ENCODE measurements at places on chromosomes 16 and 17. TPM values are rescaled to one million over a fixed set of nuclear protein-coding genes. Genes with fewer than 3 reads are reported as not detected.
A peak's percentile ranks its signal among the peaks of the same experiment; 100 is the strongest.

The CLEC10A gene
- total RNA-seq: 30.4 TPM

The GUCY2D gene
- total RNA-seq: not detected

The KRTAP2-1 gene
- not detected for total RNA-seq

The QPRT gene
- total RNA-seq: 30.4 TPM

The PPY gene
- total RNA-seq: not detected

The ARSG gene
- 9.8 TPM for total RNA-seq

The MYOCD gene
- 0.38 TPM for total RNA-seq

DNA sequence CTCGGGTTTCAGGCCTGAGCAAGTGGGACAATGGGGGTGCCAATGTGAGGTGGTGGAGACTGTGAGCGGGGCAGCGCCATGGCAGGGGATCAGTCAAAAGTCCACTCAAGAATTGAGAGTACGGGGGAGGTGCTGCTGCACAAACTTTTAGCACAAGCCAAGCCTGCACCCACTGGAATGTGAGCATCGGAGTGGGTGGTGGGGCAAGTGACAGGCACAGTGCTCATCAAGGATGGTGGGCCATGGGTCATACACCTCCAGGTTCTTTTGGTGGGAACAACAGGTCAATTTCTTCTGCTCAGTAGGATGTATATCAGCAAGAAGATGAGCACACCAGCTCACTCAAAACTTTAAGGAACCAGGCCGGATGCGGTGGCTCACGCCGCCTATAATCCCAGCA is 32.4 kb upstream of the PEMT start:
- no peak overlapping the region for H3K27ac ChIP-seq
- H3K27me3 ChIP-seq: peaks cover 4% of the 10 kb centered on the region
- no peak overlapping the region for H3K4me3 ChIP-seq
- H3K4me1 ChIP-seq: peaks cover 12% of the 10 kb centered on the region
- no peak for DNase-seq

GRCh38 chr17:40551879-40552768 is 13.1 kb downstream of the CCR7 start:
- no peak overlapping the region for H3K27ac ChIP-seq
- peaks cover 8% of the 10 kb centered on the region for H3K27me3 ChIP-seq
- DNase-seq: no peak
- no peak overlapping the region for H3K4me3 ChIP-seq
- peaks cover 25% of the 10 kb centered on the region for H3K4me1 ChIP-seq
- no peaks in the 10 kb centered on the region for H3K36me3 ChIP-seq

DNA sequence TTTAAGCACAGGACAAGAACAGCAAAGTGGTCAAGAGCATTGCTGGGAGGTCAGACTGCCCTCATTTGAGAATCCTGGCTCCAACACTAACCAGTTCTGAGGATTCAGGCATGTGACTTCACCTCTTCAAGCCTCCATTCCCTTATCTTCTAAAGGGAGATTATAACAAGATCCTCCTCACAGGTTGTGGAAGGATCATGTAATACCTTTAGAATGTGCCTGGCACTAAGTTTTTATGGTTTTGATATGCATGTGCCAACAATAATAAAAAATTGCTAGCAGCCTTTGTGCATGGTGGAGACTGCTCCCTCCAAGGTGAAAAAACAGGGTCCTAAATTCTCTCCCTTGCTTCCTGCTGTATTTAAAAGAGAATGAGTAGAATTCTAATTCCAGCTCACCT is 36.0 kb upstream of the ADAMTS18 start:
- H3K4me3 ChIP-seq: no peak overlapping the region
- no peak overlapping the region for H3K27ac ChIP-seq
- H3K36me3 ChIP-seq: no peaks in the 10 kb centered on the region
- no peaks in the 10 kb centered on the region for H3K4me1 ChIP-seq
- H3K27me3 ChIP-seq: no peaks in the 10 kb centered on the region
- no peak for DNase-seq

GRCh38 chr17:81701288-81702071 is 1.7 kb upstream of the MRPL12 start:
- H3K27me3 ChIP-seq: peaks cover 13% of the 10 kb centered on the region
- peaks cover 30% of the 10 kb centered on the region for H3K36me3 ChIP-seq
- H3K27ac ChIP-seq: no peak overlapping the region
- DNase-seq: no peak

GRCh38 chr17:34624767-34625383 is 45.5 kb downstream of the TMEM132E start:
- no peaks in the 10 kb centered on the region for H3K36me3 ChIP-seq
- peaks cover 11% of the 10 kb centered on the region for H3K27me3 ChIP-seq
- H3K27ac ChIP-seq: no peak overlapping the region
- no peak for DNase-seq
- H3K4me1 ChIP-seq: peaks cover 9% of the 10 kb centered on the region

DNA sequence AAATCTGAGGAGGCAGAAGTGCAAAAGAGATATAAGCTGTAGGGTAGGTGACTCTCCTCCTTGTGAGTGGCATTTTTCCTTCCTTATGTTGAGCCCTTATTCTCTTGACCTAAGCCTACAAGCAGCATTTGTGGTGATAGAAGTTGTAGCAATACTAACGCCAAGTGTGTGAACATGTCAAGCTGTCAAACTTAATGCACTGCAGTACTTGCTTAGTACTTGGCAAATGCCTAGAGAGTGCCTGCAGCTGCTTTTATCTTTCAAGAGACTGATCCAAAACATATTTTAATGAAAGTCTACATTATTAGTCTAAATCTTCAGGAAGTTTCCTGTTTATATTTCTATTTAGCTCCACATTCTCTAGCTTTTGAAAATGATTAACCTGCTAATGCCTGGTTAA is 83.2 kb downstream of the CNTNAP4 start:
- no peaks in the 10 kb centered on the region for H3K4me1 ChIP-seq
- no peak overlapping the region for H3K27ac ChIP-seq
- peaks cover 7% of the 10 kb centered on the region for H3K27me3 ChIP-seq
- H3K4me3 ChIP-seq: no peak overlapping the region

DNA sequence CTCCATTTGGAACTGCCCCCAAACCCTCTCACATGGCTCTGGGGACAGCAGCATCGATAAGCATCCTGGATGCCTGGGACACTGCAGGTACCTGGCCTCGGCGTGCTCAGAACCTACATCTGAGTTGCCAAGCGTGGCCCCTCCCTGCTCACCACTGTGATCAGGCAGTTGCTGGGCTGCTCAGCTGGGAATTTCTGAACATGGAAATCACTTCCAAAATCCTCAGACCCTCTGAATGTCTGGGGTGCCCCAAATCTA is 6.3 kb downstream of the CDH5 start:
- H3K27me3 ChIP-seq: peaks cover 20% of the 10 kb centered on the region
- no peak for DNase-seq
- no peak overlapping the region for H3K27ac ChIP-seq
- peak overlapping the region; percentile 73 for H3K4me3 ChIP-seq

GRCh38 chr17:65664266-65664665 is 102.8 kb upstream of the AXIN2 start:
- no peak overlapping the region for H3K4me3 ChIP-seq
- no peak for DNase-seq
- peaks cover 2% of the 10 kb centered on the region for H3K4me1 ChIP-seq

GRCh38 chr17:38719289-38719942 is 10.7 kb upstream of the CISD3 start:
- peaks cover 13% of the 10 kb centered on the region for H3K27me3 ChIP-seq
- peaks cover 16% of the 10 kb centered on the region for H3K4me1 ChIP-seq
- peak overlapping the region; percentile 83 for H3K4me3 ChIP-seq
- H3K27ac ChIP-seq: no peak overlapping the region

DNA sequence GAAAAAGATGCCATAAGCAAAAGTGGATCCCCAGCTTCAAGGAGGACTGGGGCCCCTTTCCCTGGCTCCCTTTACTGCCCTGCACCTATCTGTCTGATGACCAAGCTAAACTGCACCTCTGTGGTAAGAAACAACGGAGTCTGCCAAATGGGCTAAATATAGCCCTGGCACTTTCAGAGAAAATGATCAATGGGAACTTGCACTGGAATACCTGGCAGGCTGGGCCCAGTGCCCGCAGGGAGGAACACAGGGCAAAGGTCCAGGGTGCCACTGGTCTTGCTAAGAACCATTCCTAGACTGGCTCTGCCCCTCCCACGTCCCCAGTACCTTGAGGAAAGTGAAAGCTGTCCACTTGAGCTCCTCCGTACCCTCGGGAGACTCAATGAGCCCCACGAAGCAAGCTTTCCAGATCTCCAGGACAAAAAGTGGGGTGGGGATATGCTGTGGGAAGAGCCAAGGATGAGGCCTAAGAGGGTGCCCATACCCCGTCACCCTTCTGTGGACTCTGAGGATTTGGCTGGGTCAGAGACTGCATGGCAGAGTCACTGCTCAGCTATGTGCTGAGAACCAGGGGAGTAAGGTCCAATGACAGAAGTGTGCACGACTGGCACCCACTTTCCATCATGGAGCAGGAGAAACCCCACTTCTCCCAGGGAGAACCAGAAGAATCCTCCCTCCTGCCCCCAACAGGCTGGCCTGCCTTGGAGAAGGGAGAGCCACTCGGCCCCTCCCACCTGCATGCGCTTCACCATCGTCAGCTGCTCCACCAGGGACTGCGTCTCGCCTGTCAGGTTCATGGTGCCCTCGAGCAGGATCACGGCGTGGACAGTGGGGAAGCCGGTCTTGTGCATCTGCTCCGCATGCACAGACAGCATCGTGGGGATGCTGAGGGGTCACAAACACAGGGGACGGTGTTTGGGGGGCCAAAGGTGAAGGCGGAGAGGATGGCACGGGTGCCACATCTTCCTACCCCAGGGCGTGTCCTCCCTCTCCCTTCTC is 17.4 kb downstream of the CSF3 start:
- DNase-seq: no peak
- peaks cover 30% of the 10 kb centered on the region for H3K36me3 ChIP-seq
- H3K27me3 ChIP-seq: peaks cover 10% of the 10 kb centered on the region

DNA sequence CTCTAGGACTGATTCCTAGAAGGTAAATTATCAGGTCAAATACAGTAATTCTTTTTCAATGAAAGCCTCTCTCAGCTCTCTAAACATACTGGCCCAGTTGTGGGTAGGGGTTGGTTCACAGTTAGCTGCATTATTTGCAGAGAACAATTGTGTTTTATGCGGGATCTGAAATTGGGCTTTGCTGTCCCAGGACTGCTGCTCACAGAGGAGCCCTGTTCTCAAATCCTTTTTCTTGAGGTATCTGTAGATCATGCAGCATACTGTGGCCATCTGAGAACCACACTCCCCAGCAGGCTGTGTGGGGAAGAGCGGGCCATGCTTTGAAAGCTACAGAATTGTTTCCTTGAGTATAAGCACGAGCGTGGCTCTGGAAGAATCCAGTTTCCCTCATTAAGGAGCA is 17.5 kb downstream of the MTHFSD start:
- no peak for DNase-seq
- no peaks in the 10 kb centered on the region for H3K4me1 ChIP-seq
- peaks cover 2% of the 10 kb centered on the region for H3K27me3 ChIP-seq
- peaks cover 32% of the 10 kb centered on the region for H3K36me3 ChIP-seq

- no peak for DNase-seq
- H3K4me1 ChIP-seq: peaks cover 7% of the 10 kb centered on the region
- peaks cover 1% of the 10 kb centered on the region for H3K27me3 ChIP-seq
- H3K36me3 ChIP-seq: peaks cover 5% of the 10 kb centered on the region
Measured at GRCh38 chr16:12066823-12067222, 90.3 kb downstream of the SNX29 start.

GRCh38 chr16:85514598-85515318 is 98.4 kb upstream of the GSE1 start:
- peaks cover 10% of the 10 kb centered on the region for H3K27me3 ChIP-seq
- no peak for DNase-seq
- H3K27ac ChIP-seq: no peak overlapping the region

GRCh38 chr16:51120730-51121347 is 30.2 kb downstream of the SALL1 start:
- no peaks in the 10 kb centered on the region for H3K27me3 ChIP-seq
- H3K36me3 ChIP-seq: no peaks in the 10 kb centered on the region
- no peak overlapping the region for H3K27ac ChIP-seq
- no peak overlapping the region for H3K4me3 ChIP-seq

GRCh38 chr17:13420878-13421277 is 180.9 kb downstream of the HS3ST3A1 start:
- H3K27me3 ChIP-seq: no peaks in the 10 kb centered on the region
- no peak overlapping the region for H3K27ac ChIP-seq
- no peaks in the 10 kb centered on the region for H3K4me1 ChIP-seq
- H3K36me3 ChIP-seq: no peaks in the 10 kb centered on the region
- no peak for DNase-seq

DNA sequence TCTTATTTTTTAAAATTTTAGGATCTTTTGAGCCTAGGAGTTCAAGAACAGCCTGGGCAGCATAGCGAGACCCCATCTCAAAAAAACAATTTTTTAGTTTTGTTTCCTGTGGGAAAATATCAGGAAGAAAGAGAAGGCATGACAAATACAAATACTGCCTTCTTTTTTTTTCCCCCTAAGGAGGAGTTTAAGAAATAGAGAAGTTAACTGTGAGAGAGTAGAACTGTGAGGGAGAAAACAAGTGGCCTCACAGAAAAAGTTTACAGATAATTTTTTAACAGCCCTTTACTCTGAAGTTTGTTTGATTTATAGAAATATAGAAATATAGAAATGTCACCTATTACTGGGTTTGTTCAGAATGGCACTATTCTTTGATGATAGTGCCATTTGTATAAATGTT is 21.1 kb downstream of the TTYH2 start:
- H3K36me3 ChIP-seq: no peaks in the 10 kb centered on the region
- no peak for DNase-seq
- H3K4me3 ChIP-seq: no peak overlapping the region
- H3K4me1 ChIP-seq: peaks cover 6% of the 10 kb centered on the region
- no peak overlapping the region for H3K27ac ChIP-seq

DNA sequence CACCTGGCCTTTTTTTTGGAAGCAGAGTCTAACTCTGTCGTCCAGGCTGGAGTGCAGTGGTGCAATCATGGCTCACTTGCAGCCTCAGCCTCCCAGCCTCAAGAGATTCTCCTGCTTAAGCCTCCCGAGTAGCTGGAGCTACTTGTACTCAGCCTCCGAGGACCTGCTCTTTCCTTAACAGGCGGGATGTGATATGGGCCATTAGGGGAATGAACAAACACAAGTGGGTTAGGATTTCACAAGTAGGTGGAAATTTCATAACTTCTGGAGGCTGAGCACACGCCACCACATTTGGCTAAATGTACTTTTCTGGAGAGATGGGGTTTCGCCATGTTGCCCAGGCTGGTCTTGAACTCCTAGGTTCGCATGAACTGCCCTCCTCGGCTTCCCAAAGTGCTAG is 4.1 kb downstream of the PAM16 start:
- DNase-seq: no peak
- H3K36me3 ChIP-seq: peaks cover 17% of the 10 kb centered on the region
- H3K4me3 ChIP-seq: no peak overlapping the region
- peaks cover 4% of the 10 kb centered on the region for H3K4me1 ChIP-seq
- peaks cover 3% of the 10 kb centered on the region for H3K27me3 ChIP-seq

DNA sequence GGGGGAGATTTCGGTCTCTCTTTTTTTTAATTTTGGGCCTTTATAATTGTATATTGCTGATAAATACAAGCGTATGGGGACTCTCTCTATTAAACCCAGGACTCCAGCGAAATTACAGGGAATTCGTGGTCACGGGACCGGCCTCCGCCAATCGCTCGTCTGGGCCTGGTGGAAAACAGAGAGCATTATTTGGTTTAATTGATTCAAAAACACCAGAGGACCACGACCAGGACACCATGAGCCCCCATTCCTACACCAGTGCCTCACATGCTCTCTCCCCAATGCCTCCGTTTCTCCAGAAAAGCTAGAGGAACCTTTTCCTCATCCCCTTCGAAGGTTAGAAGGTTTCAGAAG is at the start of gene HOXB2:
HOXB2 (minus strand) TSS at position 88 of the 354 bp plus-strand sequence. CDS start 198 bp downstream, outside the sequence.
- peak within 1 kb of the TSS; percentile 79 for H3K27ac ChIP-seq
- peaks cover 26% of the 10 kb centered on the region for H3K27me3 ChIP-seq
- peaks cover 15% of the 10 kb centered on the region for H3K36me3 ChIP-seq
- no peak for DNase-seq

All from endothelial cell (in vitro differentiated cells).